ENCODE measurements at places on chromosomes 1 and 21. TPM values are rescaled to one million over a fixed set of nuclear protein-coding genes. Genes with fewer than 3 reads are reported as not detected.

DNA sequence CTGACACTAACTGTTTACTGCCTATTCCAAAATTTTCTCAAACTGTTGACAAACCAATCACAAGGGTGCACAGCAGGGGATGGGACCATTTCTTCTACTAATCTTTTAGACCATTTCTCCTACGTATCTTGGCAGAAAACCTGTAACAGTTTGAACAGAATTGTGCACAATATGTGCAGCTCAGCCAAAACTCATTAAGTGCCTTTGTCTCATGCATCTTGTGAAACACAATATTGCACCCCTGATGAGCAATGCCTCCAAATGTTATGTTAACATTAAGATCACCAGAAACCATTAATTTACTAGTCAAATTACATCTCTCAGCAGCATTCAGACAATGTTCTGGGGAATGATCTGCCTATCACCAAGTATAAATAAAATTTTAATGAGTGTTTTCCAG lies 247.5 kb downstream of the NRIP1 start:
- DNase-seq: no peak

DNA sequence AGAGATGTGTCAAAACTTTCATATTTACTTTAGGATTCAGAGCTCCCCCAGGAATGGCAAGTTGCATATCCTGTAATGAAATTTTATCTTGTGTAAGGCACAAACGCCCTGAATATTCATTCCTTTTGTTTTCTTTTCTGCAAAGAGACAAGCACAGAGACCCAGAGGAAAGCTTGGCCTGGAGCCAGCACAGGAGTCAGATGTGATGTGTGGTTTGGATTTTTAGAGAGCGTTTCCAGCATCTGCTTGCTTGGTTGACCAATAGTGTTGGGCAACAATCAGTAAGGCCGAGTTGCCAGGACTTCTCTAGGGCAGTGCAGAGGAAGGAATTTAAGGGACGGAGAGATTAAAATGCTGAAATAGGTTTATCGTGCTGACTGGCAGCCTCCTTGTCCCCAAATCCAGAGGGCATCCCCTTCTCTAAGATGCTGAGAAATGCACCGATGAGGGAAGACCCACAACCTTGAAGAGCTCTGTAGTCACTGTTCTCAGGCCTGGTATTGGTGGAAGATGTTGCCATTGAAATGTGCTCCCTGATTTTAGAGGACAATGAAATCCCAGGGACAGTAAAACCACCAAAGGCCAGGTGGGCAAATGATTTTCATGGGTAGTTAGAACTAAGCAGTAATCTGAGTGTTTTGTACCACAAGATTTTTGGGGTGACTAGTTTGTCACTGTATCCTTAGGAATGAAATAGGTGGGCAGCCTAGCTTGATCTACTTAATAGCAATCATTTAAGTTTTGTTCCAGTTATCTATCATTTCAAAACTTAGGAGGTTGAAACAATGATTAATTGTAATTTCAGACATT lies 37.9 kb upstream of the RHOU start:
- DNase-seq: no peak

- DNase-seq: no peak
Observed at GRCh38 chr1:182686446-182686845, 2.1 kb upstream of the RGS8 start.

Gene RGS18
- polyA plus RNA-seq: 3.0 TPM

DNA sequence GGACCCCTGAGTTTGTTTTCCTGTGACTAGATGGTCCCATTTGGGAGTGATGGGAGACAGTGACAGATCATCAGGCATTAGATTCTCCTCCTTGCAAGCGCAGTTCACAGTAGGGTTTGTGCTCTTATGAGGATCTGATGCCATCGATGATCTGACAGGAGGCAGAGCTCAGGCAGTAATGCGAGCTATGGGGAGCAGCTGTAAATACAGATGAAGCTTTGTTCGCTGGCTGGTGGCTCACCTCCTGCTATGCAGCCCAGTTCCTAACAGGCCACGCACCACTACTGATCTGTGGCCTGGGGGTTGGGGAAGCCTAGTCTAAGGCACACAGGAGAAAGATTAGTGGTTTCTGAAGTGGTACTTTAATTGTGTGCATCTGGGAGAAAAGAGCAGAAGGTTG lies 7.1 kb upstream of the PLPP3 start:
- no peak for DNase-seq

- no peak for DNase-seq
Observed at GRCh38 chr1:44812822-44813543, 4.7 kb downstream of the BTBD19 start.

DNA sequence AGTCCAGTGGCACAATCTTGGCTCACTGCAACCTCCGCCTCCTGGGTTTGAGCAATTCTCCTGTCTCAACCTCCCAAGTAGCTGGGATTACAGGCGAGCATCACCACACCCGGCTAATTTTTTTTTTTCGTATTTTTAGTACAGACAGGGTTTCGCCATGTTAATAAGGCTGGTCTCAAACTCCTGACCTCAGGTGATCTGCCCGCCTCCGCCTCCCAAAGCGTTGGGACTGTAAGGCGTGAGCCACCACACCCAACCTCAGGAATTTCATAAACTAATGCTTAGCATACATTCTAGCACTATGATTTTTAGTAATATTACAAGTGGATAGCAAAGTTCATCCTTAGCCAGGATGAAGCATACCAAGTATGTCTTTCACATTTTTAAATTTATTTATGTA lies 8.7 kb downstream of the DNAJC11 start:
- DNase-seq: no peak

DNA sequence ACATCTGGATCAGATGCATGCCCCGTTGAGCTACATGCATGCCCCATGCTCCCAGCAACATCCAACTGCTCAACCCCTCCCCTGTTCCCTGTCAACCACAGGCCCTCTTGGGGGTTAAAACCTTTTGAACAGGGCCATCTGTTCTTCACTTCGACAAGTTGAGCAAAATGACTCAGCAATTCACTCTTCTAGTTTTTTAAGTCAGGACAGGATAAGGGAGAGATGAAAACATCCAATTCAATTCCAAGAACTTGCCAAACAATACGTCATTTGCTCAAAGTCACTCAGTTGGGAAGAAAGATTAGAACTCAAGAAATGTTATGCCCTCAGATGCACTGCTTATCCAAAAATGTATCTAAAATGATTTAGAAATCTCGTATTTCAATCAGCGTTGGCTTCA lies 46.1 kb upstream of the MTF2 start:
- DNase-seq: no peak

DNA sequence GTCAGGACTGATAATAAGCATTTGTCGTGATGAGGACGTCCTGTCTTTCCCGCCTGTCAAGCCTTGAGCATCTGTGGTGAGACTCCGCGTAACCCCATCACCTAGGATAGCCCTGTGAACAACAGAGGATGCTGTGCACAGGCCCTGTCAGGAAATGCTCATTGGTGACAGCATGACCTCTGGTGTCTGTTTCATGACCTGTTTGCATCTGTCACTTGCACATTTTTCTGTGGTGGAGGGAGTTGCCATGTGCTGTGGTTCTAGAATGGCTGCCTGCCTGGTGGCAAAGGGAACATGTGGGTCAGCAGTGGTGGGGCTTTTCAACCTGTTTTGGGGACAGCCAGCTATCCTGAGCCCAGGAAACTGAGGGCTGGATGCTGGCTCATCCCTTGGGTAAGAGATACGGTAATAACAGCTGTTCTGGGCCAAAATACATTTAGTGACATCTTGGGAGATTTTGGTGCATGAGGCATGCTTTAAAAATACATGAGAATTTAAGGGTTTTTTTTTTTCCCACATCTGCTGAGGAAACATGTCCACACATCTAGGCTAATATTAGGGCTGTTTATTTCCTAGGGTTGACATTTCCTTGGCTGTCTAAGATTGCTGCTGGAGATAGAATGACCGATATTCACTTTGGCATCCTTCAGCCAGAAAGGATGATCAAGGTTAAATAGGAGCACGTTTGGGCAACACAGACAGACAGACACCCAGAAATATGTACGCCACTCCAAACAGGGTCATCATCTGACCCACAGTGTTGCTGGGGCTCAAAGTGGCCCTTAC lies 52.9 kb downstream of the KCNC4 start:
- no peak for DNase-seq

DNA sequence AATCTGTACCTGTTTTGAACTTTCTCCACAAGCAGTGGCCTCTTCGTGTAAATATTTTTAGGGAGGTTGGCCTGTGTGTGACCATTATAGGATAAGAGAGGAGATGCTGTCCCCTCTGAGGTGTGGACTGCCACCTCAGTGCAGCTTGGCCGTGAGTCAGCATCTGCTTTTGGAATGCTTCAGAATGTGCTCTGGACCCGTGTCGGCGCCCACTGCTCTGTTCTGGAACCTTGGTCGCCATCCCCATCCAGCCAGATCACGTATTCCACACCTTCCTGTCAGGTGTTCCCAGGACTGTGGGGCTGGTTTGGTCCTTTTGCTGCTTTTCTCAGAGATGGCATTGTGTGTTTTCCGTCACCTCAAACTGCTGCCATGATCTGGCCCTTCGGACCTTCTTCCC lies 5.5 kb downstream of the UCK2 start:
- DNase-seq: no peak

Gene HFM1
- 6.7 TPM for polyA plus RNA-seq

GRCh38 chr1:49541096-49541752 lies 482.5 kb downstream of the AGBL4 start:
- no peak for DNase-seq

DNA sequence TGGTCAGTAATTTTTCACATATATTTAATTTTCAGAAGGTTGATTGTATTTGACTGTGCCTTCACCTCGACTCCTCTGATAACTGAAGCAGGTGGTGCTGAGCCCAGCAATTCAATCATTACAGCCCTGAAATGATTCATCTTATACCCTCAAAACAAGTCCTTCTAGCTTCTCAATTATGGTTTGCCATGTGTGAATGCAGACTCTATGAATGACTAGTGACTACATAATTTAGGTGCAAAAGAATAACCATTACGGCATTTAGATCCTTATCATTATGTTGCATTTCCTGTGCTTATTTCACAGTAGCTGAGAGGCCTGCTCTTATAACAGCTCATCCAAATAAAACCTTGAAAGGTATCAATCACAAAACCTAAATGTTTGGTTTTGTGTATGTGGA lies 54.0 kb upstream of the COL11A1 start:
- no peak for DNase-seq

Gene SFN
- polyA plus RNA-seq: 0.58 TPM

DNA sequence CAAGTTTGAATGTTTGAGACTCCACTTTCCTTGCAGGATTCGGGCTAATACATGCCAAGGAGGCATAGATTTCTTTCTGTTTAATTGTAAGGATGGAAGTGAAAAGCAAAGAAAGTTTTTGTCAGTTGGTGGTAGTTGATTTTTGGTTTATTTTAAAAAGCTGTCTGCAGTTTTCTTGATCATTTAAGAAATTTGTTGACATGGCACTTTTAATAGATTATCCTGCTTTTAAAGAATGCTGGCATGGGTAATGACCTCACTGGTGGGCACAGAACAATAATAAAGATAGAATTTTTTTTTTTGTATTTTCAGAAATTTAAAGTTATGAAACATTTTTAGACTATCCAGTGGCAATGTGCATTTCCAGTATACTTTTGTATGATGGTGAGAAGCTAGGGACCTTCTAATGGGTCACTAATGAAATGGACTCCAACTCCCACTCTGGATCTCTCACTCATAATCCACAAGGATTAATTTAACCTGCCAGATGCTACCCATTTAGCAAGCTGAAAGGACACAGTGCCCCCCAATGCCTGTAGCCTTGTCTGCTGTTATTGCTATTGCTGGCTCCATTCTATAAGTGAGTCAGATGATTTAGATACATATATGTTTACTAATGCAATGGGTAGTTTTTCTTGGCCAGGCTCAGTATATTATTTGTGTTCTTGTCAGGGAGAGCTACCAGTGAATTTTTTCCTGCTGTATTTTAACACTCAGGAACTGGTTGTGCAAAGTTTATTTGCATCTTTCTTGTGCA lies 190.2 kb upstream of the SGIP1 start:
- no peak for DNase-seq

- DNase-seq: no peak
Observed at GRCh38 chr1:45887156-45887842, 83.9 kb downstream of the MAST2 start.

Gene CDCP2
- 0.17 TPM for polyA plus RNA-seq

GRCh38 chr1:247548769-247549182 lies at the start of gene GCSAML:
Gene GCSAML (plus strand): TSS chr1:247549134. CDS start chr1:247549192, 58 bp downstream.
- DNase-seq: no peak

DNA sequence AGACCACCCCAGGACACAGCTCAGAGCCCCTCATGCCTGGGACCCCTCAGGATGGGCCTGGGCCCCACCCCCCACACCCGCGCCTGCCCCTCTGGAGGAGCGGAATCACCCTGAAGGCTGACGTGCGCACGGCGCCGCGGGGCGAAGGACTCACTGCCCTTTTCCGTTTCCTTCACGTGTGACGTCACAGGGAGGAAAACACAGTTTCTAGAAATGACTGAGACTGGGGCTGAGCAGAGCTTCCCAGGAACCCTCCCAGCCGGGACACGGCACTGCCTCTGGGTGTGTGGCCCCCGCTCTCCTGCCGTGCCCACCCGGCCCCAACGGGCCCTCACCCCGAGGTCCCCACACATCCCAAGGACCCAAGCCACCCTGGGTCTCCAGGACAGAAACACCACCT lies 5.4 kb upstream of the TNFRSF4 start:
- DNase-seq: no peak

Gene ZNF683
- not detected for polyA plus RNA-seq

GRCh38 chr21:33412832-33413519 lies 9.8 kb downstream of the IFNGR2 start:
- DNase-seq: no peak

Gene KIF14
- 7.0 TPM for polyA plus RNA-seq

- no peak for DNase-seq
Observed at GRCh38 chr1:42736152-42736551, 3.9 kb downstream of the CLDN19 start.

DNA sequence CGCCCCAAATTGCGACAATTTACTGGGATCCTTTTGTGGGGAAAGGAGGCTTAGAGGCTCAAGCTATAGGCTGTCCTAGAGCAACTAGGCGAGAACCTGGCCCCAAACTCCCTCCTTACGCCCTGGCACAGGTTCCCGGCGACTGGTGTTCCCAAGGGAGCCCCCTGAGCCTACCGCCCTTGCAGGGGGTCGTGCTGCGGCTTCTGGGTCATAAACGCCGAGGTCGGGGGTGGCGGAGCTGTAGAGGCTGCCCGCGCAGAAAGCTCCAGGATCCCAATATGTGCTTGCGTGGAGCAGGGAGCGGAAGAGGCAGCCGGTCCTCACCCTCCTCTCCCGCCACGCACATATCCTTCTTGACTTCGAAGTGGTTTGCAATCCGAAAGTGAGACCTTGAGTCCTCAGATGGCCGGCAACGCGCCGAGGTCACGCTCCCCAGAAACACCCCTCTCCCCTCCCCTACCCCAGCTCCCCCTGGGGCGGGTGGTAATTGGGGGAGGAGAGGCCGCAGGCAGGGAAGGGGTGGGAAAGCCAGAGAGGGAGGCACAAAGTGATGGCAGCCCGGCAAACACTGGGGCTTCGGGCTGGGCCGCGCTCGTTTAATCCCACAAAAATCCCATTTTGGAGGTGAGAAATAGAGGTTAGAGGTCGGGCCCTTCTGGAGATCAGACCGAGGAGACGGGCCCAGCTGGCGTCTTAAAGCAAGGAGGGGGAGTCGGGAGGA lies 6.2 kb downstream of the SIM2 start:
- DNase-seq: no peak

- DNase-seq: no peak
Observed at GRCh38 chr1:225995919-225996864, 3.0 kb downstream of the SDE2 start.

GRCh38 chr21:18840239-18840638 lies 436.7 kb upstream of the TMPRSS15 start:
- no peak for DNase-seq

GRCh38 chr1:119275145-119276134 lies 93.1 kb upstream of the HAO2 start:
- DNase-seq: no peak

GRCh38 chr1:8704866-8705506 lies 112.5 kb downstream of the RERE start:
- DNase-seq: no peak

Measured in right renal pelvis (tissue), 4 donors.